ENCODE measurements at places on chromosomes 7 and 10.

- no peak overlapping the region for H3K4me3 ChIP-seq
- DNase-seq: no peak
- H3K27ac ChIP-seq: no peak overlapping the region
- H3K36me3 ChIP-seq: no peaks in the 10 kb centered on the region
Measured at GRCh38 chr7:159027056-159027788, 117.4 kb downstream of the VIPR2 start.

- H3K4me1 ChIP-seq: no peaks in the 10 kb centered on the region
- no peak overlapping the region for H3K27ac ChIP-seq
- no peak overlapping the region for H3K4me3 ChIP-seq
- H3K27me3 ChIP-seq: no peaks in the 10 kb centered on the region
Measured at GRCh38 chr7:120360918-120361317, 87.9 kb downstream of the KCND2 start.

DNA sequence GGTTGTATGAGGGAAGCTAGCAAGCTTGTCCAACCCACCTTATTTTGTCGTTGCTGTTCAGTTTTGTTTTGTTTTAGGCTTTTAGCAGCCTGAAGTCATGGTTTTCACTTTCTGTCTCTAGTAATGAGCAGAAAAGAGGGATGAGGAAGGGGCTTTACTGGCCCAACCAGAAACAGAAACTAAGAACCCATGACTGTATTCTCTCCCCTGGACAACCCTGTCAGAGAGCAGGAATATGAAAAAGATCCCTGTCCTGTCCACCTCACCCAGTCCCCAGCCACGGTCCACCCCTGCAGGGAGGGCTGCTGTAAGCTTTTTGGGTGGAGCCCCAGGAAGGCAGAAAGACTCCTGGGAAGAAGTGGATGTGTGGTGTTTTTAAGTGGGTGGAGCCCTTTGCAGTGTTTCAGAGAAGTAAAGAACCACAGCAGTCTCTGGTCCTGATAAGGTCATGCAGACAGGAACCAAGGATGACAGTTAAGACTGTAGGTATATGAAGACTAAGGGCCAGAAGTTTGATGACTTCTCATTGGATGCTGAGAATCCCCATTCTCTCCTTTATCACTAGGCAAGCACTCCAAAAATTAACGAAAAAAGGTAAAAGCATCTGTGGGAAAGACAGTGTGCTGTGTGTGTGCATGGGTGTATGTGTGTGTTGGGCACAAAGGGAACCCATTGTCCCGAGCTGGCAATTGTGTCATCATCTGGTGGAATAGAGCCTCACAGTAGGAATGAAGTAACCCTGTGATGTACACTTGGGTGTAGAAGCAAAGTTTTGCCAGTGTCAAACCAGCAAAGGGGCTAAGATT, 13.8 kb downstream of the MRPL32 start:
- DNase-seq: peak; percentile 42
- H3K4me3 ChIP-seq: peak overlapping the region; percentile 69
- peaks cover 18% of the 10 kb centered on the region for H3K4me1 ChIP-seq
- no peaks in the 10 kb centered on the region for H3K27me3 ChIP-seq
- peak overlapping the region; percentile 91 for H3K27ac ChIP-seq

- H3K27me3 ChIP-seq: no peaks in the 10 kb centered on the region
- H3K4me1 ChIP-seq: peaks cover 6% of the 10 kb centered on the region
- DNase-seq: no peak
- no peak overlapping the region for H3K4me3 ChIP-seq
Measured at GRCh38 chr10:125811251-125811650, 11.8 kb downstream of the UROS start.

DNA sequence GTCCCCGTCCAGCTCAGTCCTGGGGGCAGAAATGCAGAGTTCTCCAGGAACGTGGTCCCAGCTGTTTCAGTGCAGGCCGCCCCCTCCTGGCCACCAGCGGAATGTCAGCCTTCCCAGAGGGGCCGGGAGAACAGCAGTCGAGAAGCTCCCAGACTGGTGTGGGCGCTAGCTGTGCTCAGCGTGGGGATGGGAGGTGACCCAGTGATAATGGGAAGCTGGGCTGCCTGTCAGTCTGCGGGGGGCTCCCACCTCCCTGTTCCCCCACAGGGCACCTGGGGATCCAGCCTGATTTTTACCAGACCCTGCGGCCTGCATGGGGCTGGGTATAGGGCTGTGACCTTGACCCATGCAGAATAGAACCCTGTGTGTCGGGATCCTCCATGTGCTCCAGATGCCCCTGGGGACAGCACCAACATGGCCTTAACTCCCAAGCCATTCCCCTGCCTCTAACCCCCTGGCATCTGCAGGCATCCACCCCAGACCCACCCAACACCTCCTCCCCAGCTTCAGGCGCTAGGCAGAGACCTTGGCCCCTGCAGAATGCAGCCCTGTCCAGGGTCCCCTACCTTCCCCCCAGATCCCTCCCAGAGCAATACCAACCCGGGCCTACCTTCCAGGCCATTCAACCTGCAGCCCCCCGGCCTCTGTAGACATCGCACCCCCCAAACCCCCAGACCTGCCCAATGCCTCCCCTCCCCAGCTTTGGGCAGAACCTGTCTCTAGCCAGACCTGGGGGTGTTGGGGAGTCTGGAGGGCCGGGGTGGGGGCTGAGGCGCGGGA, 880 bp upstream of the ELN start:
- H3K4me3 ChIP-seq: no peak overlapping the region
- no peaks in the 10 kb centered on the region for H3K4me1 ChIP-seq
- no peaks in the 10 kb centered on the region for H3K36me3 ChIP-seq
- peak; percentile 60 for DNase-seq

DNA sequence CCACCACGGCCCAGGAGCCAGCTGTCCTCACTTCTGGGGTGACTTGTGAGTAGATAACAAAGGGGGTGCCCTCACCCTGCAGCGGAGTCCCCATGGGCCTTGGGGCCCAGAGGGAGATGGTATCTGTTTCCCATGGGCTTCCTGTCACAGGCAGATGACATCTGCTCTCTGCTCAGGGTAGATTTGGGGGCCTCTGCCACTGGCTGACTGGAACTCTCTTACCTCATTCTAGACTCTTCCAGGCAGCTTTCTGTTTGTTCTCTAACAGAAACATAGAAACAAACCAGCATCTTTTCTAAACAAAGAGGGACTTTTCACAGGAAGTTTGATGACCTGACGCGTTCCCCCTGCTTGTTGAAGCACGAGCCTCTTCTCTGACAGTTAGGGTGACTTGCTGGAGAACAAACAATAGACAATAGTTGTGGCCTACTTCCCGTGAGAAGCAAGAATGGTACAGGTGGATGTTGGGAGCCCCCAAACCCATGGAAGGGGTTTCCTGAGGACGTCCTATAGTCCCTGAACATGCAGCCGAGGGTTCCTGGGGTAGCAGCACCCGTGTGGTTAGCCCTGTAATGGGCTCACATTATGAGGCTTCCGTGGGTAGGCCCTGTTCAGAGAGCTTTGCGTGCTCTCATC, 61.6 kb downstream of the GRK5 start:
- H3K27me3 ChIP-seq: no peaks in the 10 kb centered on the region
- peak overlapping the region; percentile 7 for H3K4me3 ChIP-seq
- peaks cover 67% of the 10 kb centered on the region for H3K4me1 ChIP-seq

DNA sequence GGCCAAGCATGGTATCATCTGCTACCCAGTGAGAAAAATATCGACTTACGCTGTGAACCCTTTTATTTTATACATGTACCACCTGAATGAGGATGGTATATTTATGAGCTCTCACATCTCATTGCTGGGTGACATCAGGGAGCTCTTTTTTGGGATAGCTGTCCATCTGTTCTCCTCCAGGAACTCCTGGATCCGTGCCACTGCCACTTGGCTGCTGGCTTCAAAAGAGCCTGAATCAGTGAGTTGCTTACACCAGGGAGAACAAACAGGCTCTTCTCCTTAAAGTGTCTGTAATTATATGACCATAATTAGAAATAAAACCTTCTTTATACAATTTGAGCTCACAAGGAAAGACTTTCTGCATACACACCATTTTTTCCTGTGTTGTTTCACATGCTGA, 106.2 kb downstream of the KAT6B start:
- no peaks in the 10 kb centered on the region for H3K27me3 ChIP-seq
- no peak overlapping the region for H3K27ac ChIP-seq
- H3K36me3 ChIP-seq: no peaks in the 10 kb centered on the region
- peaks cover under 1% of the 10 kb centered on the region for H3K4me1 ChIP-seq
- DNase-seq: no peak
- H3K4me3 ChIP-seq: no peak overlapping the region

GRCh38 chr7:105281966-105282365, 106.8 kb downstream of the SRPK2 start:
- no peaks in the 10 kb centered on the region for H3K36me3 ChIP-seq
- H3K4me1 ChIP-seq: peaks cover 2% of the 10 kb centered on the region
- DNase-seq: no peak
- H3K27me3 ChIP-seq: no peaks in the 10 kb centered on the region
- H3K27ac ChIP-seq: no peak overlapping the region

GRCh38 chr10:15518250-15518649, 147.2 kb upstream of the FAM171A1 start:
- no peaks in the 10 kb centered on the region for H3K36me3 ChIP-seq
- H3K27ac ChIP-seq: no peak overlapping the region
- DNase-seq: no peak
- no peaks in the 10 kb centered on the region for H3K4me1 ChIP-seq

DNA sequence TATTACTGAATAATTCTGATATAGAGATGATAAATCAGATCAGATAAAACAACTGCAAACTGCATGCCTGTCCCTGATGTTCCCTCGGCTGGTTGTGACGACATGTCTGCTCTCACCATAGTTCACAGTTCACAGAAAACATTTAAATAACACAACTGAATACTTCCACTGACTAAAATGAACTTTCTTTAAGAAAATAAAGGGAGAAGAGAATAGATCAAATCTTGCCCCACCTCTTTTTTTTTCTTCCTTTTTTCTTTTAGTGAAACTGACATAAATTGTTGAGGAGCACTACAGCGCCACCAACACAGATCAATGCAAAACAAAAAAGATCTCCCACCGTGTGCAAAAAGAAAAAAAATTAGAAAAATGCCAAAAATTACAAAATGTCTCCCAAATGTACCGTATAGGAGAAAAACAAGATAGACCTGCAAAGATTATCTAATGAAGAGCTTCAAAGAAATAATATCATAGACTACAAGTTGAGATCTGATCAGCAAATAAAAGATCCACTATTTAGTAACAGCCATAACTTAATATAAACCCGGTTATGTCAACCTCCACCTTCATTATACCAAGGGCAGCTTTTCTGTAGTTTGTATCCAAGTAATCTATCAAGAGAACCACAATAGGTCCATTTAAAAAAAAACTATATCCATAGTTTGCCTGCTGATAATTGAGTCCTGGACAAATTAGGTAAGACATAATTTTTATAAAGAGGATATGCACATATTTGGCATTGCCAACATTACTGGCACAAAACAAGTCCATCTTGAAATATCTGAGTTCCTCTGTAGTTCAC, 30.7 kb upstream of the EPC1 start:
- peak; percentile 57 for DNase-seq

DNA sequence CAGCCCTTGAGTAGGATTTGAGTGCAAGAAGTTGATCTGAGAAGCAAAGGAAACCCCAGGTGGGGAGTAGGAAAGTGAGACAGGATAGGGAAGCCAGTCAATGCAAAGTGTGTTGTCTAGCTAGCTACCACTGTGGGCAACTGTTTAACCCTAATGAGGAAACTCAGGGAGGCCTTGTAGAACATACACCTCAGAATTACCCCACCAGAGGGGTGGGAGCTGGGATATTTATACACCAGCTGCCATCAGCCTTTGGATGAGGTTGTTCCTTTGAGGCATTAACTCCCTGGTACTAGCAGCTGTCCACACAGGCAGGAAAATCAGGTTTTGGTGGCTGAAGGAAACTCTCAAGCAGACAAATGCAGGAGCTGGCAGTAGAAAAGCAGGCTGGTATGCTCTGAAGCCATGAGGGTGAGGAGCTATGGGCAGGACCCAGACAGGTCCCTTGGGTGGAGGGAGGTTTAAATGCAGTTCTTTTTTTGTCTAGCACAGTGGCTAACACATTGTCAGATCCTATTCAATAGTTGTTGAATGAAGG, 60.1 kb upstream of the ARID5B start:
- H3K4me1 ChIP-seq: peaks cover 8% of the 10 kb centered on the region
- no peak overlapping the region for H3K4me3 ChIP-seq
- no peak overlapping the region for H3K27ac ChIP-seq
- H3K36me3 ChIP-seq: no peaks in the 10 kb centered on the region
- DNase-seq: no peak
- H3K27me3 ChIP-seq: no peaks in the 10 kb centered on the region

Data from activated CD4-positive, alpha-beta T cell treated with anti-CD3 and anti-CD28 coated beads, Interleukin-2, amount 10 ng/mL, durations not matched to agents 7 days and 5 days (primary cell).